ENCODE measurements at places on chromosomes 12 and 14. TPM values are rescaled to one million over a fixed set of nuclear protein-coding genes. Genes with fewer than 3 reads are reported as not detected.

The ALX1 gene
- not detected for total RNA-seq

- no peaks in the 10 kb centered on the region for H3K4me1 ChIP-seq
- no peak overlapping the region for H3K4me3 ChIP-seq
- H3K36me3 ChIP-seq, result no peaks in the 10 kb centered on the region
- H3K27me3 ChIP-seq, result no peaks in the 10 kb centered on the region
- no peak overlapping the region for H3K27ac ChIP-seq
- DNase-seq, result no peak
These were observed 839.9 kb upstream of the MGAT4C start for GRCh38 chr12:87096082-87096585.

- no peak overlapping the region for H3K27ac ChIP-seq
- H3K4me3 ChIP-seq, result no peak overlapping the region
- no peaks in the 10 kb centered on the region for H3K36me3 ChIP-seq
- H3K27me3 ChIP-seq, result peaks cover 18% of the 10 kb centered on the region
- DNase-seq, result no peak
These were observed 36.1 kb upstream of the ANKRD9 start for GRCh38 chr14:102545461-102546265.

The LRFN5 gene
- 0.95 TPM for total RNA-seq

The TOMM20L gene
- 0.70 TPM for total RNA-seq

The TAS2R7 gene
- total RNA-seq, result not detected

DNA sequence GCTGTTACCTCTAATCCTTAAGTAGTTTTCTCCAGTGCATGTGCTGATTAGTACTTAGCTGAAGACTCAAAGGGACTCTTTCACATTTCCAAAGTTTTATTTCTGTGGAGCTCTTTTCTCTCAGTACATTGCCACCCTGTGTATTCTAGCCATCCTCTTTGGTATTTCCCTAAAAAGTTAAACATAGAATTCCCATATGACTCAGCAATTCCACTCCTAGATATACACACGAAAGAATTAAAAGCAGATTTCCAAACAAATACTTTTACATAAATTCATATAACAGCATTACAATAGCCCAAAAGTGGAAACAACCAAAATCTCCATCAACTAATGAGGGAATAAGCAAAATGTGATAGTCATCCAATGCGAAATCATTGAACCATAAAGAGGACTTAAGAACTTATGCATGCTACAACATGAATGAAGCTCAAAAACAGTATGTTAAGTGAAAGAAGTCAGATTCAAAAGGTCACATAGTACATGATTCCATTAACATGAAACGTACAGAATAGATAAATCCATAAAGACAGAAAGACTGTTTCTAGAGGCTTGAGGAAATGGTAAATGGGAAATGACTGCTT lies 9.0 kb upstream of the NOVA1 start:
- no peaks in the 10 kb centered on the region for H3K4me1 ChIP-seq
- DNase-seq, result no peak
- no peak overlapping the region for H3K4me3 ChIP-seq
- H3K36me3 ChIP-seq, result no peaks in the 10 kb centered on the region
- H3K27ac ChIP-seq, result no peak overlapping the region

GRCh38 chr12:63276537-63277365 lies 125.8 kb upstream of the AVPR1A start:
- H3K27me3 ChIP-seq, result no peaks in the 10 kb centered on the region
- DNase-seq, result no peak
- H3K36me3 ChIP-seq, result no peaks in the 10 kb centered on the region
- H3K4me1 ChIP-seq, result no peaks in the 10 kb centered on the region
- no peak overlapping the region for H3K27ac ChIP-seq

The GAS2L3 gene
- total RNA-seq, result 0.10 TPM

DNA sequence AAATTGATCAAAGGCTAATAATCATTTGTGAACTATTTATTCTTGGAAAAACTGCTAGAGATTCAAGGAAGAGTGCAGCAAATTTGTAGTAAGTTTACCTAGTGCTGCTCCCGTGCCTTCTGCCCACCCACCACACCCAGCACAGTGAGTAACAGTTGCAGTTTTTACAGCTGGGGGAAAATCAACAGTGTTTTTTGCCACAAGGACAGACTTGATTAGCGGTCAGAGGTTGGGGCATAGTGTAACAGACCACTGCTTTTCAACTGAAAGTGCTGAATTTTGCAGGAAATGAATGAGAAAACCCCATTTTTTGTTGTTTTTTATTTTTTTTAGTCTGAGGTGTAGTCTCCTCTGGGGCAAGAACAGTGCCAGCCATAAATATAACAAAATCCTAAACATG lies 7.5 kb upstream of the KLRK1 start:
- no peak for DNase-seq
- peaks cover 46% of the 10 kb centered on the region for H3K4me1 ChIP-seq
- H3K27me3 ChIP-seq, result no peaks in the 10 kb centered on the region

- no peaks in the 10 kb centered on the region for H3K27me3 ChIP-seq
- no peak overlapping the region for H3K4me3 ChIP-seq
- DNase-seq, result no peak
- H3K36me3 ChIP-seq, result no peaks in the 10 kb centered on the region
These were observed 28.4 kb downstream of the STK38L start for GRCh38 chr12:27272373-27273028.

The ITGA5 gene
- 6.1 TPM for total RNA-seq

The DHRS1 gene
- 42.7 TPM for total RNA-seq

DNA sequence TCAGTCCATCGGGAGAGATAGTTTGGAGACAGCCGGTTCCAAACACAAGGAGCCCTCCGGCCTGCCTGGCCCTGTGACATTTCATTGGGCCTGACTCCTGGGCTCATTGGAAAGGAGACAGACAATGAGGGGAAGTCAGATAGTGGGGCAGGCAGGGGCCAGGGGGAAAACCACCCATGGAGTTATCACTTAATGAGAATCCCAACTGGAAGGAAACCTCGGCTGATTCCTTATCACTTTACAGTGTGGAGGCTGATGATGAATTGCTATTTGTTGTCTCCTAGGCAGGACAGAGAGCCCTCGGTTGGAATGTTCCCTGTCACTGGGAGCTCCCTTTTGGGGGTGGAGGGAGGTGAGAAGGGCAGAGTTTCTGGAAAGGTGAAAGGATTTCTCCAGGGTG lies 44.4 kb downstream of the TBX5 start:
- no peaks in the 10 kb centered on the region for H3K27me3 ChIP-seq
- no peaks in the 10 kb centered on the region for H3K36me3 ChIP-seq
- no peak for DNase-seq
- no peak overlapping the region for H3K4me3 ChIP-seq
- no peaks in the 10 kb centered on the region for H3K4me1 ChIP-seq

- H3K36me3 ChIP-seq, result no peaks in the 10 kb centered on the region
- H3K4me1 ChIP-seq, result no peaks in the 10 kb centered on the region
- no peak for DNase-seq
- H3K4me3 ChIP-seq, result no peak overlapping the region
- H3K27me3 ChIP-seq, result no peaks in the 10 kb centered on the region
These were observed 1295.7 kb upstream of the FLRT2 start for GRCh38 chr14:84234281-84234680.

- no peak overlapping the region for H3K27ac ChIP-seq
- H3K4me1 ChIP-seq, result peaks cover 5% of the 10 kb centered on the region
- H3K36me3 ChIP-seq, result no peaks in the 10 kb centered on the region
- peaks cover 7% of the 10 kb centered on the region for H3K27me3 ChIP-seq
- no peak for DNase-seq
These were observed 2.1 kb upstream of the USP44 start for GRCh38 chr12:95553197-95553943.

GRCh38 chr12:666766-667308 lies 3.6 kb upstream of the NINJ2 start:
- H3K27ac ChIP-seq, result no peak overlapping the region
- no peaks in the 10 kb centered on the region for H3K27me3 ChIP-seq
- H3K4me1 ChIP-seq, result peaks cover 32% of the 10 kb centered on the region
- no peak for DNase-seq
- no peaks in the 10 kb centered on the region for H3K36me3 ChIP-seq

DNA sequence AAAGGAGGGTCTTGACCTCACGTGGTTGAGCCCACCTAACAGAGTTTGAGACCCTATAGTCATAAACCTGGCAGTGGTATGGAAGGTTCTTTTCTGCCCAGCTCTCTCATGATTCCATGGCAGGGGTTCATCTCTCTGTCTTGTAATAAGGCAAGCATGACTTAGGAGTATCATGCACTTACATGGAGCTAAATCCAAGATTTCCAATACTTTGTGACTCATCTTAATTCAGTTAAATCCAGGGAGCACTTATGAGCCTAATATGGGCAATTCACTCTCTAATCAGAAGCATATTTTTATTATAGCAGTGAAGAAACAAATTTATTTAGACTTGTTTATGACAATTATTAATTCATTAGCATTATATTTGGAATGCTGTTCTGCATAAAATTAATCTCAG lies 131.8 kb upstream of the CPSF6 start:
- peaks cover 7% of the 10 kb centered on the region for H3K4me1 ChIP-seq
- H3K27ac ChIP-seq, result no peak overlapping the region
- H3K4me3 ChIP-seq, result no peak overlapping the region
- no peaks in the 10 kb centered on the region for H3K27me3 ChIP-seq

- DNase-seq, result no peak
- no peak overlapping the region for H3K4me3 ChIP-seq
- H3K4me1 ChIP-seq, result no peaks in the 10 kb centered on the region
- no peaks in the 10 kb centered on the region for H3K36me3 ChIP-seq
These were observed 798.8 kb downstream of the SLC16A7 start for GRCh38 chr12:60394665-60395064.

- no peak overlapping the region for H3K4me3 ChIP-seq
- no peak overlapping the region for H3K27ac ChIP-seq
- H3K36me3 ChIP-seq, result no peaks in the 10 kb centered on the region
- no peaks in the 10 kb centered on the region for H3K4me1 ChIP-seq
These were observed 245.5 kb downstream of the BCL11B start for GRCh38 chr14:99026471-99026870.

GRCh38 chr14:106044949-106045596 lies 518.7 kb downstream of the TMEM121 start:
- no peak overlapping the region for H3K4me3 ChIP-seq
- H3K36me3 ChIP-seq, result no peaks in the 10 kb centered on the region
- peak; percentile 77 for DNase-seq
- peaks cover 9% of the 10 kb centered on the region for H3K4me1 ChIP-seq
- no peak overlapping the region for H3K27ac ChIP-seq

The GAPDH gene
- 499 TPM for total RNA-seq

- no peak for DNase-seq
- peaks cover 81% of the 10 kb centered on the region for H3K36me3 ChIP-seq
- peaks cover 25% of the 10 kb centered on the region for H3K4me1 ChIP-seq
- no peak overlapping the region for H3K4me3 ChIP-seq
These were observed 27.7 kb downstream of the RNF34 start for GRCh38 chr12:121427556-121428050.

- peaks cover 7% of the 10 kb centered on the region for H3K27me3 ChIP-seq
- H3K4me1 ChIP-seq, result no peaks in the 10 kb centered on the region
- no peak for DNase-seq
- no peaks in the 10 kb centered on the region for H3K36me3 ChIP-seq
These were observed 19.6 kb downstream of the CMKLR1 start for GRCh38 chr12:108319277-108320234.

DNA sequence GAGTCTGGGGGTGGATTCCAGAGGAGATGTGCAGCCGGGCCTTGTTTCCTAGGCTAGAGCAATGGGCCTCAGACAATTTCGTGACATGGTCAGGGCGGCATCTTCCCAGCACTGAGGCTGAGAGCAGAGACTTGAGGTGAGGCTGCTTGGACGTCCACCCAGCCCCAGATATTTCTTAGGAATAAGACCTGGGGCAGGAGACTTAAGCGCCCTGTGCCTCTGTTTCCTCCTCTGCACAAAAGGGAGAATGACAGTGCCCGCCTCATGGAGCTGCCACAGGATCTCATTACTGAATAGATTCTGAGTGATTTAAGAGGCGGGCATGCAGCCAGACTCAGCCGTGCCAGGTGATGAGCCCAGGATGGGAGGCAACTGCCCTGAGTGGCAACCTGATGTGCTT lies 297.9 kb upstream of the SFSWAP start:
- no peaks in the 10 kb centered on the region for H3K27me3 ChIP-seq
- no peaks in the 10 kb centered on the region for H3K4me1 ChIP-seq
- H3K27ac ChIP-seq, result no peak overlapping the region

DNA sequence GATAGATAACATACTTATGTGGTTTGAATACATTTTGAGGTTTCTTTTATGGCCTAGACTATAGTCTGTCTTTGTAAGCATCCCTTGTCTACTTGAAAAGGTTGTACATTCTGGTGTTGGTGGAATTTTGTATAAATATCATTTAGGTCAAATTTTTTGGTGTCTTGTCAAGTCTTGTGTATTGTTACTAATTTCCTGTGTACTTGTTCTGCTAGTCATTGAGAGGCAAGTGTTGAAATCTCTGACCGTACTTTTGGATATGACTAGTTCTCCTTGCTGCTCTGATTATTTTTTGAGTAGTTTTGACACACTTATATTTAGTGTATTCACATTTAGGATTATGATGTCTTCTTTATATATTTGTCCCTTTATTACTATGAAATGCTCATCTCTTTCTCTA lies 219.6 kb downstream of the CCDC91 start:
- no peak for DNase-seq
- H3K4me3 ChIP-seq, result no peak overlapping the region
- H3K27me3 ChIP-seq, result no peaks in the 10 kb centered on the region
- H3K4me1 ChIP-seq, result no peaks in the 10 kb centered on the region
- H3K27ac ChIP-seq, result no peak overlapping the region

DNA sequence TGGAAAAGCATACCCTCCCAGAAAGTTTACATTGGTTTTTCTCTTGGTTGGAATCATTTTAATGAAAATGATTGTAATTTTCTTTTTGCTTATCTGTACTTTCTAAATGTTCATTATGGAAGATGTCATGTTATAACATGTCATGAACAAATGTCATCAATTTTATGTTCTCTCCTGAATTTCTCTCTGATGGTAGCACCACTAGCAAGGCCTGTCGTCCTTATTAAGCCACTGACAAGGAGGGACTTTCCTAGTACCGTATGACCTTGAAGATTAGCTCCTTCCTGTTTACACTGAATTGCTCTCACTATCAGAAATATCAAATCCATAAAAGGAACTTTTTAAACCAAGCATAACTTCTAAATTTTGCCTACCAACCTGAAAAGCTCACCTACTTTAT lies 99.0 kb downstream of the ESR2 start:
- H3K4me3 ChIP-seq, result peak overlapping the region; percentile 7
- H3K4me1 ChIP-seq, result peaks cover 51% of the 10 kb centered on the region
- H3K36me3 ChIP-seq, result no peaks in the 10 kb centered on the region
- DNase-seq, result peak; percentile 77

- no peaks in the 10 kb centered on the region for H3K27me3 ChIP-seq
- no peaks in the 10 kb centered on the region for H3K4me1 ChIP-seq
- no peak overlapping the region for H3K27ac ChIP-seq
- H3K4me3 ChIP-seq, result no peak overlapping the region
These were observed 96.1 kb downstream of the ZFC3H1 start for GRCh38 chr12:71567537-71567936.

DNA sequence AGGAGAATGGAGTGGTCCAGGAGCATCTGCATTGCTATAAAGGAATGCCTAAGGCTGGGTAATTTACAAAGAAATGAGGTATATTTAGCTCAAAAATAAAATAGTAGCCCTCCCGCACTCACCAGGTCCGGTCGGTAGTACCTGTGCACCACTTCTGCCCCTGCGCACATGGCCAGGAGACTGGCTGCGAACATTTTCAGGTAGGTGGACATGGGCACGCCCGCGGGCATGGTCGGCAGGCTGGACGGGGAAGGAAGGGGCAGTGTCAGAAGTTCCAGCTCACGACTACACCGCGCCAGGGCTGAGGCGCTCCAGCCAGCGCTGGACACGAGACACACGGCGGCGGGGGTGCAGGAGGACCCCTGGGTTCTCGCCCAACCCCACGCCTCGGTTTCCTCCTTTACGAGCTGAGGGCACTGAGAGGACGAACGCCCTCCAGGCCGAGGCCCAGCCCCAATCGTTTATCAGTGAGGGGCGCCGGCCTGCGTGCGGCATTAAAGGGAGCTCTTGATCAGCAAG lies 9.1 kb upstream of the TDG start:
- H3K27ac ChIP-seq, result peak overlapping the region; percentile 67
- no peaks in the 10 kb centered on the region for H3K36me3 ChIP-seq
- H3K4me3 ChIP-seq, result peak overlapping the region; percentile 88
- DNase-seq, result no peak
- peaks cover 15% of the 10 kb centered on the region for H3K4me1 ChIP-seq

Data from B cell (primary cell).